NCI-H1048 (cell line): ENCODE measurements at places on chromosomes 7 and 10.

DNA sequence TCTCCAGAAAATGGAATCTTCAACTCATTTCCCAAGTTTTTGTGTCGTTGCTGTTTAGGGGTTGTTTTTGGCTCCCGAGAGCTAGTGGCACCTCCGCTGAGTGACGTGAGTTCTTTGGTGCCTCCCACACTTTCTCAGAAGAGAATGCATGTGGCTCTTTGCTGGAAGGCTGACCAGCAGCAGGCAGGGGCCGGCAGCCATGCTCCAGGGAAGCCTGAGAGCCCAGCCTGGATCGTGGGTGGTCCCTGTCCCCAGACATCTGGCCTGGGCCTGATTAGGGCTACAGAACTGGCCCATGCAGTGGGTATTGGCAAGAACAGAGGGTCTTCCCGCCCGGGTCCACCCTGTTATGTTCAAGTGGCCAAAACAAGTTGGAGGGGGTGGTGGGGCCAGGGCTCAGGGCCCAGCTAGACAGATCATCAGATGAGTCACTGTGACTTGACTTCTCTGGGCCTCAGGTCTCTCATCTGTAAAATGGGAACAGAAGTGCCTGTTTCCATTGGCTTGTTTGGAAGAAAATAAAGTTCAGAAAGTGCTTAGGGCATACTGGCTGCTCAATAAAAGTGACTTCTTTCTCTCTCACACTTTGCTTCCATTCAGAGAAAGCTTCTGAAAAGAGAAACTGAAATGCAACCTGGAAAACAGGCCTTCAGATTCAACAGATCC is 83.1 kb downstream of the STRA8 start:
- DNase-seq, result no peak

DNA sequence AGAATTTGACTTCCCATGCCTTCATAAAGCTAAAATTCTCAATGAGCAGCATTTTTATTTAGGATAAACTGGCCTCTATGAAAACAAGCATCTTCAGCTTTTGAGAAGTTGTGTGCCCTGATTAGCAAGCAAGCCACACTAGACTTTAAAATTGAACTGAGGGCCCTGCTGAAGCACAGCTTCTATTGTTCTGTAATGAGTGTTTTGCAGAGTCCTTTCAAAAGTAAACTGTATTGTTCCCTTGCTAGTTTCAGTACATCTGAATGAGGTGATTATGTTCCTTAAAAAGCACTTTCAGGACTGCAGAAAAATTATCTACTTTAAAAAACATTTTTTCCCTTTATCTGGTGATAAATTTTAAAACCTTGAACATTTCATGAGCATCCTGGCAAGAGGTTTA is 113.3 kb upstream of the PRPS1L1 start:
- DNase-seq, result no peak

DNA sequence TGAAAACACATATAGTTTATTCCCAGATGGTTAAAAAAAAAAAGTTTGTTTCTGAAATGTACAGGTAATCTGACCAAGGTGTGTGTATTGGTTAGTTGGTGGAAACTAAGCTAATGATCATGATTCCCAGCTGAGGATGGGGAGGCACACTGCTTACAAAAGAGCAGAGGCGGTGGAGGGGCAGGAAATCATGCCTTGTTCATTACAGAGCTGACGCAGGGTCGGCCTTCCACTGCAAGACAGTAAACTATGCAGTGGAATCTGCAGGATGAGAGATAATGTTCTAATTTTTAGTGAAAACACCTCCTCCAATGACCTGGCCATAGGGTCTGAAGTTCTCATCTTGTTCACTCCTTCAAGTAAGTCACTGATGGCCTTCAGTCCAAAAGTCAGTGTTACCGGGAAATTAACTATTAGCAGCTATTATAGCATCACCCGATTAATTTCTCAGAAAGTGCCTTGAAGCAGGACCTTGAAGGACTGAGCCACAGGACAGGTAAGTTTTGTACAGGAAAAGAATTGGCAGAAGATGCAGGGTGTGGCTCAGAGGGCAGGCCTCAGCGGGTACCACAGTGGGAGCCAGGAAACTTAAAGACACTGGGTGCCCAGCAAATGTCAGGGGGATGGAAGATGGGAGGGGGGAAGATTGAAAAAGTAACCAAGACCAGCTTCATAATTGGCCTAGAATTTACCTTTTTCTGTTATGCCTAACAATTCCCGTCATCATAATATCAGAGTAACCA is 36.0 kb downstream of the MYOF start:
- no peak for DNase-seq

GRCh38 chr7:30171766-30172447 is 37.1 kb downstream of the MTURN start:
- DNase-seq, result no peak

- DNase-seq, result no peak
Observed at GRCh38 chr7:45574416-45574668, 174 bp downstream of the ADCY1 start.

- DNase-seq, result no peak
Observed at GRCh38 chr7:124662937-124663336, 102.7 kb downstream of the GPR37 start.

GRCh38 chr7:29843093-29843492 is 36.8 kb downstream of the WIPF3 start:
- DNase-seq, result no peak

DNA sequence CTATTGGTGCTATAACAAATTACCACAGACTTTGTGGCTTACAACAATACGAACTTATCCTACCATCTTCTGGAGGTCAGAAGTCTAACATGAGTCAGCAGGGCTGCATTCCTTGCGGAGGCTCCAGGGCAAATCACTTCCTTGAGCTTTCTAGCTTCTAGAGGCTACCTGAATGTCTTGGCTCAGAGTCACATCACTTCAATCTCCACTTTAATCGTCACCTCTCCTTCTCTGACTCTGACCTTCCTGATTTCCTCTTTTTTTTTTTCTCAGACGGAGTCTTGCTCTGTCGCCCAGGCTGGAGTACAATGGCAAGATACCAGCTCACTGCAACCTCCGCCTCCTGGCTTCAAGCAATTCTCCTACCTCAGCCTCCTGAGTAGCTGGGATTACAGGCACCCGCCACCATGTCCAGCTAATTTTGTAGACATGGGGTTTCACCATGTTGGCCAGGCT is 44.6 kb upstream of the ANAPC16 start:
- DNase-seq, result no peak

- no peak for DNase-seq
Observed at GRCh38 chr7:91293840-91294239, 29.6 kb downstream of the FZD1 start.

DNA sequence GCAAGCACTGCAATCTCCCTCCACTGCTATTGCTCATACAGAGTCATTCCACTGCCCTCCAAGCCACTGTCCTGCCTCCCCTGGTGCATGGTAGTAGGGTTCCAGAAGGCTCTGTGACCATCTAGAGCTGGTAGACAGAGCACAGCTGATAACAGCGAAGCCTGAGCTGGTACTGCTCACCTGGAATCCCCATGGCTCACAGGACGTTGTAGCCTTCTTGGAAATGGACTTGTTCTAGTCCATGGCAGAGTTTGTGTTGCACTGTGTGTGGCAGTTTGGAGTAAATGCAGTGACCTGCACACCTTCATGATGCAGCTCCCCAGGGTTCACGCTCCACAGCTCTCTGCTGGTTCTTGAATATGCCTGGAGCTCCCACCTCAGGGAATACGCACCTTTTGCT is 67.0 kb downstream of the ITGA8 start:
- DNase-seq, result no peak

DNA sequence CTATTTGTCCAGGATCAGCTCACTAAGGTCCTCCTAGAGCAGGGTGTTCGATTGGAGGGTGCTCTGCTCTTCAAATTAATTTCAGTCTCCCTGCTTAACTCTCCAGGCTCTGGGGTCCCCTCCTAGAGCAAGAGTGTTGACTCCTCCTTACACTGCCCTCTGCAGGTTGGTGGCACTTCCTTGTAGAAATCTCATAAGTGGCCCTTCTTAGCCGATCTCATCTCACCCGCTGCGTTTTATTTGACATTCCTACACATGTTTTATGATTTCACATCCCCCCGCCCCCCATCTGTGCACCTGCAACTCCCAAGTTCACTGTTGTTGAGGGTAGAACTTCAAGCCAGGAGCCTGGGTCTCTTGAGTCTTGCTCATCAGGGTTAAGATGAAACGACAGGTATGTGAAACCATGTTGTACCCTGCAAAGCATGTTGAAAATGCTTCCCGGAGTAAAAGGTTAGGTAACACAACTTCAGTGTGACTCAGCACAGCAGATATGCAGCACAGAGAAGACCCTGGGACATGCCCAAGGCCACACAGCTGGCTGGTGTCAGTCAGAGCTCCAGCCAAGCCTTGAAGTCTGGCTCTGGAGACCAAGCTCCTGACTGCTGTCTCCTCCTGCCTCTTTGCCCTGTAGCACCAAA is 171.2 kb downstream of the PRKAG2 start:
- DNase-seq, result no peak

DNA sequence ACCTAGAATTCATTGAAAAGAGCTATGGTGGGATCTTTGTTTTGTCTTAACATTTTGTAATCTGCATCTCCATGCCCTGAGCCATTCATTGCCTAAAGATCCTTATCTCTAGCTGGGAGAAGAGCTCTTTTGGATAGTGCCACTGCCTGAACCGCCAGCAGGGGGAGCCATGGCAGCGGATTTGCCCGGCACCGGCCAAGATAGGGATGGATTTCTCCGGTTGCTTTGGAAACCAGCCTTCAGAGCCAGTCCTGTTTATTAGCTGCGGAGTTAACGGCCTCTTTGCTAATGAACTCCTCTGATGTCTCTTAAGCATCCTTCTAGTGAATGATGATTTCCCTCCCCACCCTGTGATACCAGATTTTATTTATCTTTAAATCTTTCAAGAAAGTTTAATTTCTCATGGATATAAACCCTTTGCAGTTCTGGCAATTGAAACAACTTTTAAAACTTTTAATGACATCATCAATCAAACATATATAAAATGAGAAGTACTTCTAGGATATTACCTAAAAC is 58.2 kb upstream of the LYZL2 start:
- peak; percentile 14 for DNase-seq

DNA sequence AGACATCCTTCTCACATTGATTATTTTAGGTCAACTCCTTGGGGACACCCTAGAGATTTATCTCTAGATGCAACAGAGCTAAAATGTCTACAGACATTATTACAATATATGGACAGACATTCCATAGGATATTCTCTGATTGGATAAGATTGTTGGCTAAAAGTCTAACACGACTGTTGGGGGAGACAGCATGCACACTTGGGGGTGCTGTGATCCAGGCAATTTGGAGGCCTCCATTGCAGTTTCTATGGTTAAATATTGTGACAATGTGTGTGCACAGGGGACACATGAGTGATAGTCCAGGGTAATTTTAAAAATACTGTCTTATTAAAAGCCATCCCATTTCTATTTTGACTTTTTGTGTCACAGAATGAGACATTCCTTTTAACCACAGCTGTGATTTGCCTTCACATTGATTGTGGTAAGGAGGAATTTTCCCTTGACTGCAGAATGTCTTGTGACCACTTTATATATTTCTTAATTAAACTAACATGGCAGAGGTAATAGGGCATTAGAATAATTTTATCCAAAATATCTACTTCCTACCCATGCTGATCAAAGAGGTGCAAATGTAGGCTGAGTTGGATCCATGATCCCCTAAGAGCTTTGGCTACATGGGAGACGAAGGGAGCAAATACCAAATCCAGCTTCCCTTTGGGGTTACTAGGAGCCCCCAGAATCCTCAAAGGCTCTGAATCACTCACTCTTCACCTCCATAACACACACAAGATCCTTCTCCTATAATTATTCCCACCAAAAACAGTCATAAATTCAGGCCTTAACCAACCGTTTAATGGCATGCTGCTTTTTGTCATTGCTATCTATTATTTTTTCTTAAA is 7.3 kb downstream of the TFPI2 start:
- DNase-seq, result no peak
